Kasumi-1 (cell line): ENCODE measurements at places on chromosomes 2 and 18.
A peak's percentile ranks its signal among the peaks of the same experiment; 100 is the strongest.

GRCh38 chr2:197793456-197793855, 8.3 kb upstream of the BOLL start:
- no peak for DNase-seq

- no peak for DNase-seq
These were observed 67.4 kb upstream of the HAAO start for GRCh38 chr2:42859791-42860190.

GRCh38 chr18:12007063-12007462, 25.8 kb downstream of the IMPA2 start:
- no peak for DNase-seq

GRCh38 chr2:45570671-45571334, 40.3 kb downstream of the SRBD1 start:
- no peak for DNase-seq

DNA sequence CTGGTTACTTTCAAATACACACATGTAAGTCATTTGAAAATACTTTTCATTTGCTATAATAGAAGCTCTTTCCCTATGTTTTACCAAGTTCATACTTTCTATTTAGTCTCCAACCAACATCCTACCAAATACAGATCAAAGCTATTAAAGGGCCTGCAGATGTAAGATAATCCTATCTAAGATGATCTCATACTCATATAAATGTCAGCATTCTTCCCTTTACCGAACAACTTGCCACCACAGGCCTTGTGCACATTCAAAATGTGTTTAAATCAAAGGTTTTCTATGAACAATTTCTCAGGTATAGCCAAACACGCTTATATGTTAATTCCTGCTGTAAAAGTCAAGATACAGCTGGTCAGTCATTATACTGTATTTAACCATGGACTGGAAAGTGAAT, 23.3 kb downstream of the KCTD18 start:
- DNase-seq, result no peak

DNA sequence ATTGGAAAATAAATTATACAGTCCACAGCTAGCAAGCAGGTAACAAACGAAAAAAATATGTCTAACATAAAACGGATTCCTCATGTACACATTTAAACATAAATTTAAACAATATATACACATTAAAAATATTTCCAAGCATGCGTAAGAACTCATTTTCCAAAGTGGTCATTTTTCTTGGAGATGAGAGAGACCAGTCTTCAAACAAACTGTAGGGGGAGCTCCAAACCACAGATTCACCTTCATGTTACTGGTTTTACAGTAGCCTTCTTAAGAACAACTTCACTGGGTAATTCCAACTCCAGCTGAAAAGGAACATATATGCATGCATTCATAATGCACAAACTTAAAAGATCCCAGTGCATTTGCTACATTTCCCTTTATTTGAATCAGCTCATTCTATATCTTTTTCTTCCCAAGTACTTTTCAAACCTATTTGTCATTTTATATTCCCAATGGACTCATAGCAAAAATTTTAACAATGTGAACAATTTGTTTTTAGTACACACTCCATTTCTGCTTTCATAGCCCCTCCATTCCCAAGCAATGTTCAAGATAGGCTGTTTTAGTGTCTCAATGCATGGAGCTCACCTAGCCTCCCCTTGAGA, 4.7 kb upstream of the STAMBP start:
- DNase-seq, result peak; percentile 85

DNA sequence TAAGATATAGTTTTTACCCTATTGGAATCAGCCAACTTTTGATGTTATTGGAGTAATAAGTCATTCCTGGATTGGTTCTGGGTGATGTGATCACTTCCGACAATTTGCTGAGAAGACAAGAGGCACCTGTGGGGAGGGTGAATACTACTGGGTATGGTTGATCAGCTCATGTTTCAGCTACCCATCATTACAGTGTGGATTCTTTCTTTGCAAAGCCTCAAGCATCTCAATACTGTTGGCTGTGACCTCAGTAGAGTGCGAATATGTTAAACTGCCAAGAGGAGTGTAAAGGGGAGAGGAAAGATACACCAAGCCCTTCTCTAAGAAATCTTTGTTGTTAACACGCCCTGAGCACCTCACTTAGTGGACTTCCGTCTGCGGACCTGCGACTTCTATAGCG, 317.7 kb downstream of the TDRD15 start:
- no peak for DNase-seq

DNA sequence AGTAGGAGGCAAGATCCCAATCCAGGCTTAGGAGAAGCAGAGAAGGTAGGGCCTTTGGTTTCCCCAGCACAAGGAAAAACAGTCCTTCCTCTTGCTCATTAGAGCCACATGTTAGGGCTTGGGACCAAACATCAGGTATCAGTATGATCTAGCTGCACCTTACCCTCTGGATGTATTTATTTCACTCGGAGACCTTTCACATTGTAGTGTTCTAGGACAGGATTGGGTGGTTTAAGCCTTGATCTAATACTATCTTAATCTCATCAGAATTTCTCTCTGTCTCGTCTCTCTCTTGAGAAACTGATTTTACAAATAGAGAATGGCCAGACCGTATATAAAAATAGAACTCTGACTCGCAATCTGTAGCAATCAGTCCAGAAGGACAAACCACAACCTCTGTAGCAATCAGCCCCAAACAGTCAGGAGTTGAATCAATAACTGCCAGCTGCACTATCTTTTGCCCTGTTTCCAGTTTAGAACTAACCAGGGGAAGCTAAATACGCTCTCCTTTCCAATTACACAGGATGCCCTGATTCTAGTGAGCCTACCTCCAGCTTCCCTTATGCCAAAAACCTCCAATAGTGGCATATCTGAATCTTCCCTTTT, 207.1 kb downstream of the TDRD15 start:
- no peak for DNase-seq

GRCh38 chr2:46490521-46491141, 11.3 kb downstream of the TMEM247 start:
- DNase-seq, result peak; percentile 97

- DNase-seq, result no peak
These were observed 1097.9 kb upstream of the CNTNAP5 start for GRCh38 chr2:122927197-122927596.

DNA sequence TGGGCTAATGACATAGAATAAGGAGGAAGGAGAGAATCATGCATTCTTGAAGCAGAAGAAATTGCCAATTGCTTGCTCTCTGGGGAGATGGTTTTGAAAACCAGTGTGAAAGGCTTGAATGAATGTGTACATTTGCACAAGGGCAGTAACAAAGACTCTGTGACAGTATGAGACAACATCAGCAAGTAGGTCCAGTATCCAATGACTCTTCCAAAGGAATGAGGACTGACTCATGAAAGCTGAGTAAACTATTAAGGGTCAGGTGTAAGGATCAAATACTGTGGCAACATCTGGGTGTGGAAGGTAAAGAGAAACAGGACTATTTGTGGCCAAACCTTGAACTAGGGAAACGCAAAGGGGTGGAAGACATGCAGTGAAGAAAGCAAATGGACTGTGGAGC, 886.0 kb upstream of the CHAC2 start:
- no peak for DNase-seq

DNA sequence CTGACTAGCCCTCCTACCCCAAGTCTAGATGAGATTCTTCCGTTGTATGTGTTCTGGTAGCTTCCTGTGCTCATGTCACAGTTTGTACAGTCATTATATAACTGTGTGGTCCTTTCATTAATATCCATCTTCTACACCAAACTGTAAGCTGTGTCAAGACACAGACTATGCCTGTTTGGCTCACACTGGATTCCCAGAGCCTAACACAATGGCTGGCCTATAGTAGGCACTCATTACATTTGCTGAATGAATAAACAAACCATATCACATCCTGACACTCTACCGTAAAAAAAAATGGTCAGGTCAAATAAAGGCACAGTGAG, 72.6 kb downstream of the ANKRD44 start:
- no peak for DNase-seq

- no peak for DNase-seq
These were observed 24.6 kb downstream of the DNAJC10 start for GRCh38 chr2:182740701-182741100.

GRCh38 chr18:26504831-26505230, 43.5 kb downstream of the KCTD1 start:
- no peak for DNase-seq

GRCh38 chr2:41717839-41718238, 330.0 kb upstream of the PKDCC start:
- DNase-seq, result no peak

- DNase-seq, result no peak
These were observed 8.1 kb downstream of the TEX44 start for GRCh38 chr2:231600619-231601355.

- no peak for DNase-seq
These were observed 19.1 kb downstream of the KCNK3 start for GRCh38 chr2:26711457-26712161.

DNA sequence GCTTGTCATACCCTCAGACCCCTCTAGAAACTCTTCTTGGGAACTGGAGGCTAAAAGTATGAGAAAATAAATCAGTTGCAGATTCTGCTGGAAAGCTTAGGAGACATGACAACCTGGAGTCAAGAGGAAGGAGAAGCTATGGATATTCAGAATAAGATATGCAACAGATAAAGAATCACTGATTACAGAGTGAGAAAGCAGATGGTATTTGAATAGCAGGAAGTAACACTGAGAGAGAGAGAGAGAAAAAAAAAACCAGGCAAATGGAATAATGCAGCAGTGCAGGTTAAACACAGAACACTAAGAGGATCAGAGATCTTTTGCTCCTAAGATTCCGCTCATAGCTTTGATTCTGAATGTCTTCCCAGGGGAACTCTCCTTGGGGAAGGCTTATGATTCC, 1284.1 kb upstream of the NXPH2 start:
- DNase-seq, result no peak

DNA sequence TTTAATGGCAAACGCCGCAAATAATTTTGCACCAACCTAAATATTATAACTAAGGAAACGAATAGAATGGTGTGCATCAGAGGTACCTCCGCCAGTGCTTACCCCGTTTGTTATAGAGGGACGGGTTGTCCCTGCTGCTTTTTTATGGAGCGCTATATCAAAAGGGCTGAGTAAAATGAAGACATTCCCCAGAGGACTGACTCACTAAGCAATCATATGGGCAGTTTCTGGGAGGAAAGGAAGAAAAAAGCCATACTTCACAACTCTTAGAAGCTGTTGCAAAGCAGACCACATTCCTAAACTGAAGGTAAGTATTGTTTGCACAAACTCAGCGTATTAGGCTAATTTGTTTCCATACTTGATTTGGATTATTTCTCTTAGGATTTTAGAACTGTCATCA, 12.9 kb downstream of the ID2 start:
- DNase-seq, result no peak
